ENCODE measurements at places on chromosomes 3 and 15. TPM values are rescaled to one million over a fixed set of nuclear protein-coding genes. Genes with fewer than 3 reads are reported as not detected.

The CX3CR1 gene
- total RNA-seq = 1.5 TPM

The INSYN1 gene
- not detected for total RNA-seq

The ASB7 gene
- 21.3 TPM for total RNA-seq

DNA sequence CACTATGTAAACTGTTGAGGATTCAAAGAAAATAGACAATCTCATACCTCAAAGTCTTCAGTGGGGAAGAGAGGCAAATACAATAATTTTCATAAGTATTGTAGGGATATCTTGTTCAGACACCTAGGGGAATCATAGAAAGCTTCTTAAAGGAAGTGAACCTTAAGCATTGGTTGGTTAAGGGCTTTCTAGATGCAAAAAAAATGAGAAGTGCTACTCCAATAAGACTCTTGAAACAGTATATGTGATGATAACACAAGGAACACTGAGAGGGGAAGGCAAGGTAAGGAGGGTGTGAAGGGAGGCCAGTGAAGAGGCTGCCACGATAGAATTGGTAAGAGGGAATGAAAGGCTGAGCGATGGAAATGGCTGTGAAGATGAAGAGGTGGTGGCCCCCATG is 104.1 kb downstream of the TPRG1 start:
- DNase-seq = no peak

The FETUB gene
- total RNA-seq = not detected

DNA sequence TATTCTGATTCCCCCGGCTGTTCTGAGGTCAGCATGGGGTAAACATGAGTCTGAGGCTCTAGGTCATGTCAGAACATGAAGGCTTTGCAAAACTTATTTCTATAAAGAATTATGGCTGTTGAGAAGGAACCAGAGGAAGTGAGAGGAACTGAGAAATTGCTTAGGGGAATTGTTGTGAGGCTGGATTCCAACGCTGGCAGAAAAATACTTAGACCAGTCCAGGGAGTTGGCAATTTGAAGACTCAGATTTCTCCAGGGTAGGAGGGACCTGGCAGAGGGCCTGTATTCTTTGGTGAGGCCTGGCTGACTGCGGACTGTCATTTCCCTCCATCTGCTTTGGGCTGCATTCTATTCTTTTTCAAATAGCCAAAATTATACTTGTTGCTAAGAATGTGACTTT is 155.5 kb downstream of the PLD1 start:
- DNase-seq = no peak

DNA sequence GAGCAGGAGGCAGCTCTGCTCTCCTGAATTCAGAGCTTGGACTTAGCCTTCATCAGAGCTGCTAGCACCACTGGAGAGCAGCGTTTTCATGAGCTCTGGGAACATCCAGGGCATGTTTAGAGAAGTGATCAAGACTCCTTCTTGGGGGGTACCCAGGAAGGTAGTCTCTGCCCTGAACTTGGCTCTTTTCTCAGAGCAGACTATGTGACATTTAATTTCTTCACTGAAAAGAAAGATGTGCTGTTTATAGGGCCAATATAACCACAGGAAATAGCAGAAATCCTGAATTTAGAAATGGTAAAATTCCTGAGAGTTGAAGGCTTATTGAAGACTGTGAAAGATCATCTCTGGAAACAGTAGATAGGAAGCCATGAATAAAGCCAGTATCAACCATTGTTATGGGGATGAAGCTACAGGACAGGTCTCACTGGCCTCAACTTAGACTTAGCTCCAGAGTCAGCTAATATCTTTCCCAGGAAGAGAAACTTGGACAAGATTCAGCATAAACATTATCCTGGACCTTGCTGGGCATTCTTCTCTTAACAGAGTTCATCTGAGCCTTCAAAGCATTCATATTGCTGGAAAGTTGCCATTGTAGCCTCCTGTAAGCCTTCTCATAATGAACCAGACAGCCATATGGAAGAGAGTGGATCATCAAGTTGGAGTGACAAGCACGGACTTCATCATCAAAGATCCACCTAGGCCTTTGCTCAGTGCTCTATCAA is 386.6 kb upstream of the THBS1 start:
- DNase-seq = no peak

DNA sequence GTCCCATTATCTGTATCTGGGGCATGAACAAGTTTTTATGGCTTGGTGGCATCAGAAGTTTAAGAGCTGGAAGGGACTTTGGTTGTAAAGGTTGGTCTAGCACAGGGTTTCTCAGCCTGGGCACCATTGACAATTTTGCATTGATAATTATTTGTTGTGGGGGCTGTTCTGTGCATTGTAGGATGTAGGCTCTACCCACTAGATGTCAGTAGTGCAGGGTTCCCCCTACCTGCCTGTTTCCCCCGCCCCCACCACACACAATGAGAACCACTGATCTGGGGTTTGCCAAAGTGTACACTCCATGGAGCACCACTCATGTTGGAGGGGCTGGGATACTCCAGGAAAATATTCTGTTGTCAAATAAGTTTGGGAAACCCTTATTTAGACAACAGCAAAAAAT is 42.7 kb downstream of the PLCL2 start:
- no peak for DNase-seq

DNA sequence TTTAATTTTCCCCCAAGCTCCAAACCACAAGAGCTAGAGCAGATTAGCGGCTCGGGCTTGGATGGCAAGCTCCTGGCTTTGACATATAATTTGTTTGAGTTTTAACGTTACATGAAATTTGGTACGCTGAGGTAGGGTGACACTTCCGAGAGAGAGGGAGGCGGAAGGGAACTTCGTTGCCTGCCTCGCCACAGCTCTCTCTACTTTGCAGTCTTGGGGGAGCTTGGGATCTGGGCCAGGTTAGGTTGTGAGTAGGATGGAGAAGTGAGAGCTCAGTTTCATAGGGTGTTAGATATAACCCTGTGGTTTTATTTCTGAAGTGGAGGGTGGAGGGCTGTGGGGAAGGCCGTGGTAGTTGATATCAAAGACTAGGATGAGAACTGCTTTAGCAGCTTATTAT is 39.7 kb downstream of the LRTM1 start:
- no peak for DNase-seq

The CLDN16 gene
- not detected for total RNA-seq

The GCSAM gene
- 9.9 TPM for total RNA-seq

DNA sequence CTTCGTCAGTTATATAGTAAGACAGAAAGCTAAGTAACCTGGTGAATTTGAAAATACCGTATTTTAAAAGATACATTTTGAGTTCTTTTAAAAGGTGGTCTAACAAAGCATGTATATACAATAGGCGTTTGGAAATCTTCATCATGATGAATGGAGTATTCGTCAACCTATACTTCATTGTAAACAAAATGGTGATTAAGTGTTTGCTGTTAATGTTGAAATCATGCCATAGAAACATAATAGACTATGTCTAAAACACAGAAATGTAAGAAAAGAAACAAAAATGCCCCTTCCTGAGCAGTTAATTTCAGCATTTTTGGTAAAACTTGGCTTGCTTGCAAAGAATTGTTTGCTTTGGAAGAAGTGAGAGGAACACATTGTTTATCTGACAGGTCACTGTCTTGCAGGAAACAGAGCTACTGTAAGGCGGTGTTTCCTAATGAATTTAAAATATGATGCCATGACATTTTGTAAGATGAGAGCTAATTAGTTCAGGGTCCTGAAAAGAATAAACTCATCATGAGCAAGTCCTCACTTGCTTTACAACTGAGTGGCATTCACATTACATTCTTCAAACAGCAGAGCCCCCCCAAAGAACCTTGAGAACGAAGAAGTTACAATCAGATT is 126.7 kb downstream of the SERPINI1 start:
- DNase-seq = no peak

- no peak for DNase-seq
These were observed 1.9 kb upstream of the PLA1A start for GRCh38 chr3:119595639-119596334.

DNA sequence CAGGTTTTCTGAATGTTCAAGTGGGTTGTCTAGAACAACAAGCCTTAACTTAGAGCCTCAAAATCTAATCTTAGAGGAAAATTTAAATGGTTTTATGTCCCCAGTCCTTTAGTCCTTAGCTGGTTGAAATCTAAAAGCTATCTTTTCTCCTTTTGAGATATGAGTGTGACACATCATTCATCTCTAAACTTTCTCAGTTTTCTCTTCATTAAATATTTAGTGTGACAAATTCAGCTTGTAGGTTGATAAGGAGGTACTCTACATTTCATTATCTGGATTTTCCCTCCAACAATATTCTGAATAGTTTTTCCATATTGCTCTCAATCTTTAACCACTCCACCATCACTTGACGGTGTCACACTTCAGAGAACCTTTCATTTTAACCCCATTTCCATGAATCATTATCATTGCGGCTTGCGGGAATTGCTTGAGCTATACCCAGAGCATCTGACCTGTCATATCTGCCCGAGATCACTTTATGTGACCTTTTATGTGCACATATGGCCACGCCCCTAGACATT is 16.1 kb upstream of the ATP8B4 start:
- DNase-seq = peak; percentile 58

DNA sequence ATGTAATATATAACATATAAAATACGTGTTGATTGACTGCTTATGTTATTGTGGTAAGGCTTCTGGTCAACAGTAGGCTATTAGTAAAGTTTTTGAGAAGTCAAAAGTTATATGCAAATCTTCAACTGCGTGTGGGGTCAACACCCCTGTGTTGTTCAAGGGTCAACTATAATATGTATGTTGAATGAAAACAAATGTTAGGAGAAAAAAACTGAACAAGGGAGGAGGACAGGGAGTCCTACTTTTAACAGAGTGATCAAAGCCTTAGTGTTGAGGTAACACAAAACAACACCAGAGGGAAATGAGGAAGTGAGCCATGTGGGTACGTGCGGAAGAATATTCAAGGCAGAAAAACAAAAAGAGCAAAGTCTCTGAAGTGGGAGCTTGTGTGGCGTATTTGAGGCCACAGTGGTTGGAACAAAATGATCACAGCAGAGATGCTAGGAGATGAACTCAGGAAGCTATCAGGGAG is 62.5 kb downstream of the SFMBT1 start:
- peak; percentile 83 for DNase-seq

- DNase-seq = no peak
These were observed 3.7 kb downstream of the CHRNA3 start for GRCh38 chr15:78617076-78617475.

The BCHE gene
- total RNA-seq = not detected

DNA sequence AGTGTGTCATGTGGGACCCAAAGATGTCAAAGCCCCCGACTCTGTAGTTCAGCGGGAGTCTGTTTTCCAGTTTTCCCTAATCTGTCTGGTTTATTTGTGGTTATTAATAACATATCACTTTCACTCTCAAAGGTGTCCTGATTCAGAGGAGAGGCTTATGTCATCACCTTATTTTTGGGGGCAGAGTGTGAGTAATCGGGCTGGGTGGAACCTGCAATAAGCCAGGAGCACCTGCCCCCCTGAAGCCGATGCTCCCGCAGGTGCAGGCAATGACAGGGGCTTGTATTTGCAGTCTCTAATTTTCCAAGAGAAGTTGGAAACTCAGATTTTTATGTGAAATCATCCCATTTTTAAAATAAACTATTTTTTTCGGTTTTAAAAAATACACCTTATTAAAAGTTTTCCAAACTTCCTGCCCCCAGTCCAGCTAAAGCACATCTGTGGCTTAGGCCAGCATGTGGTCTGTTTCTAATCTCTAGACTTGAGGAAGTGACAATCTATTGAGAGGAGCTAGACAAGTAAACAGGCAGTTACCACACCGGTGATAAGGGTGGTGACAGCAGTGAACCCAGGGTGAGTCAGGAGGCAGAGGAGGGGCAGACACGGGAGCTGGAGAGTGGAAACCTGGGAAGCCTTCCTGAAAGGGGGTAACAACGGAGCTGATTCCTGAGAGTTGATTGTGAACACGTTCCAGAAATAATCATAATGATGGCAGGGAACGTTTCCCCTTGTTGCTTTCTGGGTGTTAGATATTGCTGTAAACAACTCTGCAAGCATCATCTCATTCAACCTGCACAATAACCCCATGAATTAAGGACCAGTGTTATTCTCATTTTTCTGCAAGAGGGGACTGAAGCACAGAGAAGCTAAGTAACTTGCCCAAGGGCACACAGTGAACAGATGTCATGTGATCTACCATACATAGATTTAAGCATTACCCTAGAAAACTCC is 37.2 kb downstream of the BHLHE40 start:
- peak; percentile 52 for DNase-seq

GRCh38 chr3:71453319-71453718 is 130.2 kb downstream of the FOXP1 start:
- no peak for DNase-seq

DNA sequence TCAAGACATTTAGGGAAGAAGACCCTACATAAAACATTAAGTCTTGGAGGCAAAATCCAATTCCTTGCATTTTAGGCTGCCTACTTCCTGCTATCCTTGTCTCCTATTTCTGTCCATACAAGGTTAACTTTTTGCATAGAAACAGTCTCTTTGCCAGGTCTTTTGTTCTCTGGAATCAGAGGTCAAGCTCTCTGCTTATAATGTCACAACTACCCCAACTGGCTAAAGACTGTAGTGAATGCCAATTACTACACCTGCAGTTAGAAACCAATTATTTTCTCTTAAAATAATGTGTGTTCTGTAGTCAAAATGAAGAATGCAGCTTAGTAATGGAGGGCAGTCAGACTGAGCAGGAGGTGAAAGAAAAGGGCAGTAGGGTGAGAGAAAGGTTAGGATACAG is 856.2 kb downstream of the TUSC7 start:
- no peak for DNase-seq
